Activated CD4-positive, alpha-beta T cell treated with anti-CD3 and anti-CD28 coated beads, Interleukin-2, amount 50 U/mL, for 1 hour (primary cell): ENCODE measurements at places on chromosomes 3 and 15.

DNA sequence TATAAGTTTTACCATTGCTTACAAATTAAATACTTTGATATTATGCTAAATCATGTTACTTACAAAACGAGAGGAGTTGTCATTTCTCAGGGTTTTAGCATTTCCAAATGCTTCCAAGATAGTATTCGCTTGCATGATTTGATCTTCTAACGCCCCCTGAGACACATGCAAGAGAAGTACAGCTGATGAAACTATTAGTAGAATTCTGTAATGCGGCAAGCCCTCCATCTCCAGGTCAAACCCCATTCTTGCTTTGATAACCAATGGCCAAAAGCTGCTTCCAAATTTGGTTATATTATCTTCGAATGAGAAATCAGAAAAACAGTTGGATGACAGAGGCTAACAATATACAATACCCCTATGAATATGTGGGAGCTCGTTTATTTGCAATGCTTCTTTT, 14.7 kb downstream of the MYH15 start:
- DNase-seq, result no peak

DNA sequence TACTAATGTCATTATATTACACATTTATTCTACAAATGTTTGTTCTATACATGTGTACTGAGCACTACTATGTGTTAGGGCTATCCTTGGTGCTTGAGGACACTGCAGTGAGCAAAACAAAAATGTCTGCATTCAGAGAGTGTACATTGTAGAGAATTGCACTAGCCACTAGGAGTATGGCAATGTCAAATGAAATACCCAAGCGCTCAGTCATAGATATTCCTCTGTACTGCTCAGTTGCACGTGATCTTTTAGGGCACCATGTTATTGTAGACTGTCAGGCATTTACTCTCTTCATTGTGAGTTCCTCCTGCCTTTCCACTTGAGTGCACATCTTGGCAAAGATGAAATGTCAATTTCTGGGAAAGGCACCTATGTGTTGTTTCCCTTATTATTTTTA, 36.8 kb downstream of the FNDC3B start:
- no peak for DNase-seq

- DNase-seq, result no peak
Measured at GRCh38 chr15:69751566-69751965, 298.9 kb downstream of the RPLP1 start.

- DNase-seq, result no peak
Measured at GRCh38 chr3:28244491-28244890, 3.1 kb downstream of the CMC1 start.

GRCh38 chr3:150015901-150016300, 45.2 kb upstream of the PFN2 start:
- DNase-seq, result no peak

DNA sequence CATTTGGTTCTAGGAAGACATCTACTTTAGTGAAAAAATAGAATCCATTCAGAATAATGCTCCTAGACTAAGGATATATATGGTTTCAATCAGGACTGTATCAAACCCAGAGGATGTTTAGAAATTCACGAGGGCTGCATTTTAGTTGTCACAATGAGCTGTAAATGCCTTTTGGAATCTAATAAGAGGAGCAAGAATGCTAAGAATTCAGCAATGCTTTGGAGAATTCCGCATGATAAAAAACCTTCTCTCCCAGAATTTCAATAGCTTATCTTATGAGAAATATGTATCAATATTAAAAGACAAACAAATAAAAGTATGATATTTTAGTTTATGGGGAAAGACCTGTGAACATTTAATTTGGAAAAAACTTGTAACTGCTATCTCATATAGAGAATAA, 885.1 kb downstream of the ZPLD1 start:
- no peak for DNase-seq

GRCh38 chr3:126448136-126448892, 27.4 kb downstream of the ZXDC start:
- DNase-seq, result no peak

DNA sequence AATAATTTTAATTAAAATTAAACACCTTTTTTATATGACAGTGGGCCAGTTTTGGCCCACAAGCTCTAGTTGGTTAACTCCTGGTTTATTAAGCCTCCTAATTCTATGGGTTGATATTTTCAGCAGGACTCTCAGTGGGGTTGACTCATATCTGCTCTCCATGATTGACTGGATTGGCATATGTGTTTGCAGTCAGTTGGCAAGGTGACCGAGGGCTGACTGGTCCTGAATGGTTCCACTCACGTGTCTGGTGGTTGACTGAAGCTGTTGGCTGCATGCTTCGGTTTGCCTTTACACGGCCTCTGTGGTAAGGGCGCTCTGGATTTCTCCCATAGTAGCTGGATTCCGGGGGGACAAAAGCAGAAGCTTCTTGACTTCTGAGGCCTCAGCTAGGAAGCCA, 65.3 kb upstream of the ZNF280D start:
- no peak for DNase-seq

- DNase-seq, result no peak
Measured at GRCh38 chr15:51837792-51838251, 8.4 kb downstream of the TMOD3 start.

DNA sequence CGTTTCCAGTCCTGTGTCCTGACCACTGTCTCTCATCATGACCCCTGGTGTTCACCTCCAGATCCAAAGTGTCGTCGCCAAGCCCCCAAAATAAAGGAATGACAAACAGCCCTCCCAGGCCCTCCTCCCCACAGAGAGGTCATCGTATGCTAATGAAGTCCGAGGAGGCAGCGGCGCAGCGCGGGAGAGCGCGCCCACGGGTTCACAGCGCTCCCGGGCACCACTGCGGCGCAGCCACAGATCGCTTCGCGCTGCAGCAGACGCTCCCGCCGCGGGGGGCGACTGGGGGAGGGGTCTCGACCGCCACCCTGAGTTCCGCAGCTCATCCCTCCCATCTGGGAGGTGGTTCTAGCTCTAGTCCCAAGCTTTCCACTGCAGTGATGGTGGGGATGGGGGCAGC, 1.3 kb downstream of the DGKG start:
- no peak for DNase-seq

- no peak for DNase-seq
Measured at GRCh38 chr3:179828738-179829137, 175.9 kb downstream of the USP13 start.

GRCh38 chr15:94858920-94859319, 627.6 kb downstream of the MCTP2 start:
- DNase-seq, result no peak

GRCh38 chr15:33031324-33031821, 163.1 kb downstream of the FMN1 start:
- no peak for DNase-seq

GRCh38 chr15:25728816-25729215, 134.3 kb downstream of the ATP10A start:
- no peak for DNase-seq

DNA sequence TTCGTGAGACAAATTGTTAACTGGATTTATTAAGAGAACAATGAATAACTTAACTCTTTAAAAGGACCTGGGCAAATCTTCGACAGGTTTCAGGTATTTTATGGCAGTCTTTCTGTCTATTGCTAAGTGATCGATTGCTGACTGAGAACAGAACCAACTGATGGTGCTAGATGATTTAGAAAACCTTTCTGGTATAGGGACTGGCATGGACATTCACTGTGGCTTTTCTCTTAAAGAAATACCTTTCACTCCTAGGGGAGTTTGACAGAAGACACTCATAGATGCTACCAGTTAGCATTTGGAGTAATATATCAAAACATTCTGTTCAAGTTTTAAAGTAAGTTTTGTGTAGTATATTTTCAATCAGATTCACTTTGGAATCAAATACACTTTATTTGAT, 654 bp downstream of the PPARG start:
- no peak for DNase-seq

DNA sequence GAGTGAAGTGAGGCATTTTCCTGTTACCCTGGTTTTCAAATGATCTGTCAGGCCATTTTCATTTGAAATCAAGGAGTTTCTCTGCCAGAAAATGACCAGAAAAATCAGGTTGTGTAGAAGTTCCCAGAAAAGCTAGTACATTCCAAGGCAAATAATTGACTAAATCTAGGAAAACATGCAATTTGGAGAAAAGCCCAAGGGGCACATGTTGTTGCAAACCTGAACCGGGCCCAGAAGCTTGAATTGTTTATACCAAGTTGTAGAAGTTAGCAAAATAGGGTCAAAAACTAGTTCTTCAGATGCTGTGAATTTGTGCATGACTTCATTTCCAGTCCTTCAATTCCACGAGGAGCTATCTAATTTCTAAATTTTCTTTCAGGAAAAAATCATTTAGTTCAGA, 31.0 kb downstream of the TRIM42 start:
- no peak for DNase-seq

DNA sequence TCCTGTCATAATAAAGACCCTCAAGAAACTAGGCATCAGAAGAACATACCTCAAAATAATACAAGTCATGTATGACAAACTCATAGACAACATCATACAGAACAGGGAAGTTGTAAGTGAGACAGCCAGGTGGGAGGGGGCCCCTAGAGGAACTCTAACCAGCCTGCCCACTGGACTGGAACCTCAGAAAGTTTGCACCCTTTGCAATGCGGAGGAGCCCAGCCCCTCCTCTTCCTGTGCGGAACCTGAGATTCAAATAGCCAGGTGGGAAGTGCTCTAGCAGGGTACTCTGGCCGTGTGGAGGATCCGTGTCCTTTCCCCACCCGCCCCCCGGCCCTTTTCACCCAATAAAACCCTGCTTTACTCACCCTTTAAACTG, 387.0 kb upstream of the CBLB start:
- no peak for DNase-seq
